ENCODE measurements at places on chromosomes 1 and 21.
A peak's percentile ranks its signal among the peaks of the same experiment; 100 is the strongest.

GRCh38 chr1:57331620-57332019 is 92.2 kb downstream of the DAB1 start:
- no peak for DNase-seq

GRCh38 chr1:25478633-25479032 is 47.9 kb downstream of the MACO1 start:
- DNase-seq = no peak

- DNase-seq = no peak
Observed at GRCh38 chr1:21344750-21345443, 54.6 kb upstream of the ECE1 start.

GRCh38 chr1:23651069-23651808 is 40.4 kb upstream of the RPL11 start:
- no peak for DNase-seq

DNA sequence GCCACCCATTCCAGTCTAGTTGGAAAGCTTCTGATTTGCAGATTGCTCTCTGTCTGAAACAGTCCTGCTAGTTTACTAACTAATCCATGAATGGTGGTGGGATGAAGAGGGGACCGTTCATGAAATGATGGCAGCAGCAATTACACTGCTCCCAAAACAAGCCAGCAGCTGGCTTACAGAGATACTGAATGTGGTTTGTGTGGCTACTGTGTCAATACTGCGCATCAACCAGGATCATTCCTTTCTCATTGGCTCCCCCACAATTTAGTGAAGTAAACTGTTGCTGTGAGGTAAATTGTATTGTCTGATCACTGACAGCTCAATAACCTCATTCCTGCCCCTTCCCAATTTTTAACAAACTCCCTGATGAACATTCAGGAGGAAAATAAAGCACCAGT is 191.3 kb upstream of the LMO4 start:
- no peak for DNase-seq

DNA sequence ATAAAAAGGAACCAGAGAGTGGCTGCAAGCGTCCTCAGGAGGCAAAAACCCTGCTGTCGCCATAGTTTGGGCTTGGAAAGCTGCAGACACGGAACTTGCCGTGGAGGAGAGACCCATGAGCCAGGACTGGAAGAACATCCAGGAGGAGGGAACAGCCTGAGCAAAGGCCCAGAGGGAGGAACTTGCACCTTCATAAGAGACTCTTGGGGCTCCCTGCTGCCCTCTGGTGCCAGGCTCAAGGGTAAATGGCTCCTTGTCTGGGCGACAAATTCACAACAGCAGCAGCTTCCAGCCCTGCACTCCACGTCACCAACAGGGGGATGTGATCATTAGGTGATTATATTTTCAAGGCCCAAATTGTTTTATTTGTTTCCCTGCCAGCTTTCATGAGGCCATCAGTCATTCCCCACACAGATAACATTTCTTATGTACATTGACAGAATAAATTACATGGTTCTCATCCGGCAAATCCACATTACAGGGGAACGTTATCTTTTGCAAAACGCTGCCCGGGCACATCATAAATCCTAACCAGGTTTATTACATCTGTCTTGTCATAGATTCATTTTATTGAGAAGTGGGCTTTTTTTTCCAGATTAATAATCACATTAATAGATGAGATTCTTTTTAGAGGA is 143.0 kb upstream of the GRIK3 start:
- peak; percentile 3 for DNase-seq

GRCh38 chr21:39712976-39713375 is 32.0 kb upstream of the IGSF5 start:
- DNase-seq = no peak

DNA sequence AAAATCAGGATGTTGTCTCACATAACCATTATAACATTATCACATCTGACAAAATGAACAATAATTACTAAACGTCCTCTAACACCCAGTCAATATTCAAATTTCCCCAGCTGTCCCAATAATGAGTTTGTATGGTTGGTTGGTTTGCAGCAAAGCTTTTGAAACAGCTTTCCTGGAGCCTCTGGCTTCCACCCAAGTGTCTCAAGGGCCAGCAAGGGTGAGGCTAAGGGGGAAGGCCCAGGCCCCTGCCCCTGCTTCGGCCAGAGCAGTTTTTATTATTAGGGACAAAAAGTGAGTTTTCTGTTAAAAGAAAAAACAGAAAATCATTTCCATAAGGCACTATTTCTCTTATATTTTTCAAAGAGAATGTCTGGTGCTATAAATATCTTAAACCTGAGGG is 19.1 kb upstream of the AVPR1B start:
- DNase-seq = no peak

DNA sequence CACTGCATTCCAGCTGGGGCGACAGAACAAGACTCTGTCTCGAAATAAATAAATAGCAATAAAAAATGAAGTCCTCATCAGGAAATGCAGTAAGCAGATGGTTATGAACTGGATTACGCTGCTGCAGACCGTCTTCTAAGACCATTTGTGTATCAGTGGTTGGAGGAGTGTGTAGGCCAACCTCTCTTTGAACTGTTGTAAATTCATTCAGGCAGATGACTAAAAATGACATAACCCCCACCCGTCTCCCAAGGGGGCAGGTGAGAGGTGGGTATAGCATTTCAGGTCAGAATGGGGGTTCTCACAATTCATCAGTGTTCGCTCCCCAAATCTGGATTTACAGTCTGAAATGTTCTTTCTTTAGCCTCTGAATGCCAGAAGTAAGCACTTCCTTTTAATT is 177.3 kb downstream of the KIF26B start:
- no peak for DNase-seq

GRCh38 chr1:222107975-222108374 is 366.1 kb upstream of the DUSP10 start:
- DNase-seq = no peak

- DNase-seq = no peak
Observed at GRCh38 chr1:218408942-218409341, 63.8 kb downstream of the TGFB2 start.

GRCh38 chr1:192652159-192652558 is 16.2 kb downstream of the RGS13 start:
- DNase-seq = no peak

DNA sequence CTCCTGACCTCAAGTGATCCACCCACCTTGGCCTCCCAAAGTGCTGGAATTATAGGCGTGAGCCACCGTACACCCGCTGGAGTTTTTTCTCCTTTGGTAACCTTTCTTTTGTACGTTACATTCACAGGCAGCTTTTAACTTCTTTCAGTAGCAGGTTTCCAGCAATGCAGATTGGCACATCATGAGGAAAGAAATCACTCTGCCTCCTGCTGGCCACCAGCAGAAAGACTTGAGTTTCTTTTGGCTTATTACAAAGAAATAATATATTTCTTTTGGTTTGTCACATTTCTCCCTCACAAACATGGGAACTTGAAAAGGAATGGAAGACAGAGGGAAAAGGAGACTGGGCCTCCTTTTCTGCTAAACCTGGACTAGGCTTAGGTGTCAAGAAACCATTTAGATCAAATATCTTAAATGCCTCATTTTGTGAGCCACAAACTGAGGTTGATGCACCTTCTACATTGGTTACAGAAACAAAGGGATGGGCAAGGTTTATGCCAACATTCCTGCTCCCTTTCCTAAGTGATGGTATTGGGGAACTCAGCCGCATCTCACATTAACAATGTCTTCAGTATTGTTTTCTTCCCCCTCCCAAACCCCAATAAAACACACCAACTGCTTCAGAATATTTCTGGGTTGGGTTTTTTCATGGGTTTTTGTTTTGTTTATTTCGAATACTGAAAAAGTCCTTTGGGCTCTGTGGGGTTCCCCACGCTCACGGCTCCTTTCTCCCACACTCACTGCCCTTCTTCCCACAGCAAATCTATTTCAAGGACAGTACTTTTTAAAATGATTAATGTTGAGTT is 7.7 kb downstream of the ENSA start:
- DNase-seq = peak; percentile 56

- no peak for DNase-seq
Observed at GRCh38 chr1:87785386-87785785, 456.7 kb downstream of the LMO4 start.

GRCh38 chr1:29124366-29125236 is 898 bp upstream of the TMEM200B start:
- DNase-seq = peak; percentile 88

GRCh38 chr1:46221749-46222148 is 18.6 kb downstream of the LURAP1 start:
- no peak for DNase-seq
